ENCODE measurements at places on chromosomes 1 and 21. TPM values are rescaled to one million over a fixed set of nuclear protein-coding genes. Genes with fewer than 3 reads are reported as not detected.

- H3K27ac ChIP-seq, result no peak overlapping the region
- no peaks in the 10 kb centered on the region for H3K36me3 ChIP-seq
- no peak for DNase-seq
- no peaks in the 10 kb centered on the region for H3K27me3 ChIP-seq
Measured at GRCh38 chr21:42080788-42081083, 9.6 kb downstream of the UMODL1 start.

DNA sequence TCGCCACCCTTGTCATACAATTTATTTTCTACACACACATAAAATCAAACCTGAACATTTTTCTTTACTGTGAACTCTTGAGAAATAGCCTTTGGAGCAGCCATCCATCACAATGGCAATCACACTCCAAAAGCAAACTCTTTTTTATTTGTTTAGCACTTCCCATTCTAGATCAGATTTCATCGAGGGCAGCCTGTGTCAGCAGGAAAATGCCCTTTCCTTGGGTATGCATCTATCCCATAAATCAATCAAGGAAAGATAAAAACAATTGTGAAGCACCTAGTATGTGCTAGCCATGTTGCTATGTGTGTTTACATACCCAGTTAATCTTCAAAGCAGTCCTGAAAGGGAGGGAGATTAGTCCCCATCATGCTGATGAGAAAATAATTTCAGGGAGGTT lies 484.1 kb upstream of the USP24 start:
- H3K4me3 ChIP-seq, result no peak overlapping the region
- H3K27ac ChIP-seq, result no peak overlapping the region
- DNase-seq, result no peak
- H3K27me3 ChIP-seq, result no peaks in the 10 kb centered on the region

- no peak for DNase-seq
- no peaks in the 10 kb centered on the region for H3K4me1 ChIP-seq
- H3K27me3 ChIP-seq, result no peaks in the 10 kb centered on the region
- H3K4me3 ChIP-seq, result peak overlapping the region; percentile 8
- peak overlapping the region; percentile 80 for H3K27ac ChIP-seq
Measured at GRCh38 chr1:202009326-202010179, 834 bp upstream of the ELF3 start.

Gene PADI3
- total RNA-seq, result not detected

Gene CR1
- total RNA-seq, result 11.4 TPM

Gene USH2A
- total RNA-seq, result not detected

GRCh38 chr1:81254560-81254959 lies 546.2 kb upstream of the ADGRL2 start:
- H3K27me3 ChIP-seq, result no peaks in the 10 kb centered on the region
- H3K4me3 ChIP-seq, result no peak overlapping the region
- no peak overlapping the region for H3K27ac ChIP-seq
- H3K4me1 ChIP-seq, result no peaks in the 10 kb centered on the region
- DNase-seq, result no peak

DNA sequence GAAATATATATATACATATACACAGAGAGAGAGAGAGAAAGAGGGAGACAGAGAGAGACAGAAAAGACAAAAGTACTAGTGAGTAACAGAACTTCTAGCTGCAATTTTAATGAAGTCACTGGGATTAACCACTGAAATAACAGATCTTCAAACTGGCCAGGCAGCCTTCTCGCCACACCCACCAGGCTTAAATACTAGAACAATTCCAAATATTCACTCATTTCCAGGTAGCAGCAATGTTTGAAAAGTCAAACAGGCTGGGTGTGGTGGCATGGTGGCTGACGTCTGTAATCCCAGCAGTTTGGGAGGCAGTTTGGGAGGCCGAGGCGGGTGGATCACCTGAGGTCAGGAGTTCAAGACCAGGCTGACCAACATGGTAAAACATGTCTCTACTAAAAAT lies 5.2 kb downstream of the PRDX1 start:
- peaks cover 30% of the 10 kb centered on the region for H3K4me1 ChIP-seq
- no peak overlapping the region for H3K27ac ChIP-seq
- no peaks in the 10 kb centered on the region for H3K27me3 ChIP-seq
- no peak overlapping the region for H3K4me3 ChIP-seq

Gene VWA1
- 87.4 TPM for total RNA-seq

Gene CELA3B
- total RNA-seq, result not detected

Gene MSH4
- total RNA-seq, result 0.96 TPM

DNA sequence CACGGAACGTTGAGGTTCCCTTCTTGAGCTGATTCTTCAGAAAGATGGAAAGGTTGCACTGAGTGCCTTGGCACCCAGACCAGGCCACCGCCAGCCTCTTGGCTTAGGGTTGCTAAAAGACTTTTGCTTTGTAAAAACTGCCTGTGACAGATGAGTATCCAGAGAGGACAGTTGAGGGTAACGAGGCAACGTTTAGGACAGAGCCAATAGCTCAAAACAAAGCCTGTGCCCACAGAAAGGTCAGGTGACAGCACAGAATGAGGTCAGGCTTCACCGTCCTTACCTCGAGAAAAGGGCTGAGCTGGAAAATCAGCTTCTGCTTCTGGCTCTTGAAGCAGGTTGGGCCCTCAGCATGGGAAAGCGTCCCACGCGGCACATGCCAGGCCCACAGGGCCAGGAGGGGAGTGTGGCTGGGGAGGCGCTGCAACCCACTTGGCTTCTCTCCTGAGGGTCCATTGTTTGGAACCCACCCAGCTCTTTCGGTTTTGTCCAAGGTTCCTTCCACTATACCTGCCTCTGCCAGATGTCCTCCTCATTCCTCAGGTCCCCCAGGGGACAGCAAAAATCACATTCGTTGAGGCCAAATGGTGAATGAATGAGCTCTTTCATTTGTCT lies 55.5 kb downstream of the SCCPDH start:
- no peak overlapping the region for H3K4me3 ChIP-seq
- H3K4me1 ChIP-seq, result no peaks in the 10 kb centered on the region
- peaks cover 35% of the 10 kb centered on the region for H3K36me3 ChIP-seq
- H3K27me3 ChIP-seq, result no peaks in the 10 kb centered on the region

- peaks cover 60% of the 10 kb centered on the region for H3K4me1 ChIP-seq
- H3K27ac ChIP-seq, result peak overlapping the region; percentile 84
- no peaks in the 10 kb centered on the region for H3K36me3 ChIP-seq
- no peak for DNase-seq
- no peaks in the 10 kb centered on the region for H3K27me3 ChIP-seq
Measured at GRCh38 chr1:174965362-174966007, 34.3 kb upstream of the CACYBP start.

DNA sequence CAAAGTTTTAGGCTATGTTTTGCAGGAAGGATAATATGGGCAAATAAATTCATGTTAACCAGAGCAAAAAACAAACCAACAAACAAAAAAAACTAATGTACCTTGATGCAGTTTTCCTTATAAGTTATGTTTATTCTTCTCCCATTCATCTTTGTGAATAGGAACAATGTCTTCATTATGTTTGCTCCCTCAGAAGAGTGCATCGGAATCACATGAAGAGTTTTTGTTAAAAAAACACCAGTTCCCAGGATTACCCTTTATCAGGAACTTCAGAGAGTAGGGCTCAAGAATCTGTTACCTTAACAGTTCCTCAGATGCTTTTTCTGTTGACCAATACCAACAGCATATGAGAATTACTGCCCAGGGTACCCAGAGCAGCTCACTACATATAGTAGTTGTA lies 14.6 kb upstream of the PRRC2C start:
- H3K4me3 ChIP-seq, result no peak overlapping the region
- no peak overlapping the region for H3K27ac ChIP-seq
- no peak for DNase-seq
- H3K36me3 ChIP-seq, result no peaks in the 10 kb centered on the region
- H3K4me1 ChIP-seq, result no peaks in the 10 kb centered on the region
- H3K27me3 ChIP-seq, result no peaks in the 10 kb centered on the region

DNA sequence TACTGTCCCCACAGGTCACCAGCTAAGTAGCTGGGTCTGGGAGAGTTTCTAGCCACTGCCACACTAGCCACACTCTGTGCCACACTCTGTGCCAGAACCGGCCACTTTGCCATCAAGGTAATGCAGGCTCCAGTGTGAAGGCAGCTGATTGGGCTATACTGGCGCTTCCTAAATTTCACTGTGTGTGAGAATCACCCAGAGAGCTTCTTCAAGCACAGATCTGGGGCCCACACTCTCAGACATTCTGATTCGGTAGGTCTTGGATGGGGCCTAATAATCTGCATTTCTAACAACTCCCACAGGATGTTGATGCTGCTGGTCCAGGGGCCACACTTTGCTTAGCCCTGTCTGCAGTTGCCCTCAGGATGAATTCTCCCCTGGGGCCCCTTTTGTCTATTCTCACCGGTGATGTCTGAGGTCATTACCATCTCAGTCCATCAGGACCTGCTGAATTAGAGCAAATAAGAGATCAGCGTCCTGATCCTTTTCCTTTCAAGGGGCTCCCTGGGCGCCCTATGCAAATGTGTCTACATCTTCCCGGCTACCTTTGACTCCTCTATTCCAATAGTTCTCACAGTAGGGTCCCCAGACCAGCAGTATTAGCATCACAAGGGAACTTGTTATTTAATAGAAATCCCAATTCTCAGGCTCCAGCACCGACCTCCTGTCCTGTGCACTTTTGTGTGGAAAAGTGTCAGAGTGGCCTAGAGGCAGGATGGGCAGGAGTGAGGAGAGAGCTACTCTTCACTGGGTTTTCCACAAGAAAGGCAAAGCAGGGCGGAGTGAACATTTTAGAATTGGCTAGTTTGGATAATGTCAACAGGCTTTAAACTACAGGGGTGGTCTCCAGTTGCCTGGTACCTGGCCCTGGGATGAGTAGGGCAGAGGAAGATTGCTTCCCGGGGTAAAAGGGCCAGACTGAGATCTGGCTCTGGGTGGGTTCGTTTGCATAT lies 24.7 kb upstream of the LRRN2 start:
- no peak overlapping the region for H3K4me3 ChIP-seq
- H3K27me3 ChIP-seq, result peaks cover 22% of the 10 kb centered on the region
- peaks cover 7% of the 10 kb centered on the region for H3K4me1 ChIP-seq

GRCh38 chr1:201945863-201946223 lies 505 bp downstream of the LMOD1 start:
- peak overlapping the region; percentile 58 for H3K27ac ChIP-seq
- H3K27me3 ChIP-seq, result peaks cover 10% of the 10 kb centered on the region
- peak overlapping the region; percentile 55 for H3K4me3 ChIP-seq
- DNase-seq, result no peak
- H3K4me1 ChIP-seq, result no peaks in the 10 kb centered on the region

GRCh38 chr1:109391626-109392025 lies 6.1 kb downstream of the SORT1 start:
- peak overlapping the region; percentile 80 for H3K27ac ChIP-seq
- H3K4me1 ChIP-seq, result peaks cover 79% of the 10 kb centered on the region
- peak overlapping the region; percentile 39 for H3K4me3 ChIP-seq
- no peak for DNase-seq
- H3K27me3 ChIP-seq, result no peaks in the 10 kb centered on the region

DNA sequence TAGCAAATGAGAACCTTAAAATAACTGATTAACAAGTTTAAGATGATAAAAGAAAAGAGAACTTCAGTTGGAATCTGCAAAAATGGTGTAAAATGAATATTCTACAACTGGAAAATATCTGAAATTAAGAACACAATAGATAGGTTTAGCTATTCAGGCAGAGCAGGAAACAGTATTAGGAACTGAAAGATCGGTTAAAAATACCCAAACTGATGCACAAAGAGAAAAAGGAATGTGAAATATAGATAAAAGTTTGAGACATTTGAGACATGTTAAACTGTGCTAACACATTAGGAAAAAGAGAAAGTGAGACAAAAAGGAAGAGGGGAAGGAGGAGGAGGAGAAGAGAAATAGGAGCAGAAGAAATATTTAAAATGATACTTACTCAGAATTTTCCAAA lies 12.1 kb downstream of the CD55 start:
- no peak overlapping the region for H3K27ac ChIP-seq
- no peak for DNase-seq
- peaks cover 56% of the 10 kb centered on the region for H3K36me3 ChIP-seq
- no peaks in the 10 kb centered on the region for H3K27me3 ChIP-seq
- H3K4me1 ChIP-seq, result no peaks in the 10 kb centered on the region
